ENCODE measurements at places on chromosomes 6 and 20. TPM values are rescaled to one million over a fixed set of nuclear protein-coding genes. Genes with fewer than 3 reads are reported as not detected.

- peak; percentile 64 for DNase-seq
- H3K36me3 ChIP-seq, result peaks cover 16% of the 10 kb centered on the region
- H3K4me1 ChIP-seq, result peaks cover 16% of the 10 kb centered on the region
These were observed 1.2 kb upstream of the ACAT2 start for GRCh38 chr6:159760602-159761057.

DNA sequence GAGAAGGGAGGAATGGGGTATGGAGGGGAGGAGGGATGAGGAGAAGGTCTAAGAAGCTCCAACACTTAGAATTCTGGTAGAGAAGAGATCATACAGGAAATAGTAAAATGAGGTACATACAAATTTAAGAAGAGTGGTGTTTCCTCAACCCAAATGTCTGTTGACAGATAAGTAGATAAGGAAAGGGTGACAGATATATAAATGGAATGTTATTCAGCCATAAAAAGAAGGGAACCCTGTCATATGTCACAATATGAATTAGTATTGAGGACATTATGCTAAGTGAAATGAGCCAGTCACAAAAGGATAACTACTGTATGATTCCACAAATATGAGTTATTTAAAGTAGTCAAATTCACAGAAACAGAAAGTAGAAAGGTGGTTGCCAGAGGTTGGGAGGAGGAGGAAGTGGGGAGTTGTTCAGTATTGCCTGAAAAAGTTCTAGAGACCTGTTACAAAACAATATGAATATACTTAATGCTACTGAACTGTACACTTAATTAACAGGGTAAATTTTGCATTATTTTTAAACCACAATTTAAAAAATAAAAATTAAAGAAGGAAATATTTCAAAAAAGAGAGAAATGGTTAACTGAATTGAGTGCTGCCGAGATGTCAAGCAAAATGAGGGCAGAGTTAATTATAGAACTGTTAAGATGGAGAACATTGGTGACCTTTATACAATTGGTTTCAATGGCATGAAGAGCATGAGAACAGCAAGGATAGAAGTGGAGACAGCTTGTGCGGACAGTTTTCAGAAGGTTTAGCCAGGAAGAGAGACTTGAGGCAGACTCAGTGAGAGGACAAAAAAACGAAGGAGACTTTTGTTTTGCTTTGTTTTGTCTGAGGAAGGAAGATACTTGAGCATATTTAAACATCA is 47.6 kb upstream of the ADGRF4 start:
- DNase-seq, result no peak
- H3K27me3 ChIP-seq, result no peaks in the 10 kb centered on the region
- H3K27ac ChIP-seq, result no peak overlapping the region
- no peaks in the 10 kb centered on the region for H3K4me1 ChIP-seq
- no peak overlapping the region for H3K4me3 ChIP-seq

Gene FRK
- under 0.01 TPM for total RNA-seq

Gene EYA2
- 2.5 TPM for total RNA-seq

DNA sequence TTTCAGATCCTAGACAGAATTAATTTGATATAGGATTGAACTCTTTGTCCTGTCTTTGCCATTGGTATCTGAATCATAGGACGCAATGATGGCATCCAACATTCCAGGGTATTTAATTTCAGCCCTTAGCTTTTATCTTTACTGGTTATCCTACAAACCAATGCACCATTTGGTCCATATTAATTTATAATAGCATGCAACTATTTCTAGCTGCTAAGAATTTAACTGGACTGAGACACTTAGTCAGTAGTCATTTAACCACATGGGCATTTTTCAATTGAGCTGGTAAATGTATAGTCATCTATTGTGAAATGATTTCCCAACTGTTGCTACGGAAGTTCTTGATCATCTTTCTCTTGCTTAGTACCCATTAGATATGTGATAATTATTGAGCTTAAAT is 141.1 kb downstream of the CD164 start:
- peaks cover 2% of the 10 kb centered on the region for H3K27me3 ChIP-seq
- no peak for DNase-seq
- H3K36me3 ChIP-seq, result no peaks in the 10 kb centered on the region
- H3K27ac ChIP-seq, result no peak overlapping the region
- no peak overlapping the region for H3K4me3 ChIP-seq
- no peaks in the 10 kb centered on the region for H3K4me1 ChIP-seq
